Dermis microvascular lymphatic vessel endothelial cell (primary cell): ENCODE measurements at places on chromosomes 4 and X.

DNA sequence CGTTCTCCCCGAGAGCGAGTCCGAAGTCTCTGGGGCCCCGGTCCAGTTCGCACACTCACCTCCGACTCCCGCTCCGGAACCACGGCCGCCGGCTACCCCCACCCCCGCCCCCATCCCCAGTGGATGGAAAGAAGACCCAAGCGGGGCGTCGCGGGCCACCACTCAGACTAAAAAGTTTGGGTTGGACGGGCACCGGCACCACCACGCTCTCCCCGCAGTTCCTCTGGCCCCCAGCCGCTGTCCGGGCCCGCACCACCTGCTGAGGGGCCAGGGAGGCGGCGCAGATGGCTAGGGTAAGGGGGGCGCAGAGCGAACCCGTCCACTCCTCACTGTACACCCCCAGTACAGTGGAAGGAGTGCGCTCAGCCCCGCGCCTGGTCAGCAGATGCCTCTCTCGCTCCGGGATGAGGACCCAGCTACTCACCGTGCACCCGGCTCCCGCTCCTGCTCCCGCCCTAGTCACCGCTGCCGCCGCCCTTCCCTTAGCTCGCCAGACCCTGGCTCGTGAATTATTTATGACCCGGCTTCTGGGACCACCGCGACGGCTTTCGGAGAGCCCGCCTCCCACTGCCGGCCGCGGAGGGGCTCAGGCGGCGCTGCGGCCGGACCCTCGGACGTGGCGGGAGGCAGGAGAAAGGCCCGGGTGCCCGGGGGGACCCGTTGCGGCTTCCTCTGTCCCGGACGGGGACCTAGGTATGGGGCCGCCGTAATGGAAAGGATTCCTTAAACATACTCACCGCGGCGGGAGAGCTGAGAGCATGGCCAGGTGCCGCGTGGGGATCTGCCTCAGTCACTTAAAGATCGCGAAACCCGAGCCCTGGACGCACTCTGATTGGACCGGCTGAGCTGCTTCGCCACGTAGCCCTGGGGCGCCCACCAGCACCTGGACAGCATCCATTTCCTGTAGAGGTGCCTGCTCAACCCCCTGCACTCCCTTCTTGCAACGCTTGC is at the start of gene PROM1:
PROM1 (minus strand) TSS at position 783 of the 951 bp plus-strand sequence. CDS start 8,117 bp downstream, outside the sequence.
- DNase-seq = no peak

DNA sequence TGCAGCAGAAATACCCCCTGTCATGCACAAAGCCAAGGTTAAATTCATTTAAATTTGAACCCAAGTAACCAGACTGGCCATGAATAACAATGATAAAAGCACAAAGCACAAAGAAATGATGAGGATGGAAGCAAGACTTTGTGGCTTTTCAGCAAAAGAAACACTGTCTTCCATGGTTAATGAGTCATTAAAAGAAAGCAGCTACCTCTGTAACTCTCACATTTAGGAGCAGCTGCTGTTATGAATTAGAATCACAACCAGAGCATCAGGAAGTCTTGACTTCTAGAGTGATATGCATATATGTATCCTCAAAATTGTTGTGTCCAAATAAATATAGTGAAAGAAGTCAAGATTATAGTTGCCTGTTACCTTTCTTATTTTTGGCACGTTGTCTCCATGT is 70.7 kb upstream of the RPS6KA6 start:
- no peak for DNase-seq

- no peak for DNase-seq
Measured at GRCh38 chrX:151088221-151088620, 88.2 kb upstream of the GPR50 start.

GRCh38 chrX:129808829-129809796 is 29.4 kb downstream of the SASH3 start:
- DNase-seq = no peak

DNA sequence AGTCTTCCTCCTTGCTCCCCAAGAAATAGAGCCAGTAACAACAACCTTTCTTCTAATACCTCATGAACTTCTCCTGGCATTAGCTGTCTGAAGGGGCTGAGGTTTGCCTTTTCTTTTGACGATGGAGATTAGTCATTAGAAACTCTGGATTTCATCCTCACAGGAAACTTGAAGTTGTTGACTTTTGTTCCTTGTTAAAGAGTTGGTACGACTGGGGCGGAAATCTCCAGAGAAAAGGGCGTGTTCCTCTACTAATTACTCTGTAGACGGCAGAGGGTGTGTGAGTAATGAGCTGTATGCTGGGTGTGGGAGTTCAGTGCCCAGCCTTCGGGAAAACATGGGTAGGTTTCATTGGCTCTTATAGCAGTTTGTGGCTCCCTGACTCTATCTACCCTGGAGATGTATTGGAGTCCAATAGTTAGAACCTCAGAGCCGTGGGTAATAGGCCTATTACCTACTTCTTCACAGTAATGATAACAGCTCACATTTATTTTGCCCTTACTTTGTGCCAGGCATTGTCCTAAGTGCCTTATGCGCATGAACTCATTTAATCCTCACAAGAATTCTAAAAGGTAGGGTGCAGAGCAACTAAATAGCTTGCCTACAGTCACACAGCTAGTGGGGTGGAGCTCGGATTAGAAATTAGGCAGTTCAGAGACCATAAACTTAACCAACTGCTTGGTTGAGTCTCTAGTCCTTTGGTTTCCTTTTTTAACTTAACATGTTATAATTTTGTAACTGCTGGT is 23.4 kb downstream of the TMEM164 start:
- no peak for DNase-seq

GRCh38 chr4:53365121-53365485 is 758 bp downstream of the SCFD2 start:
- peak; percentile 24 for DNase-seq

DNA sequence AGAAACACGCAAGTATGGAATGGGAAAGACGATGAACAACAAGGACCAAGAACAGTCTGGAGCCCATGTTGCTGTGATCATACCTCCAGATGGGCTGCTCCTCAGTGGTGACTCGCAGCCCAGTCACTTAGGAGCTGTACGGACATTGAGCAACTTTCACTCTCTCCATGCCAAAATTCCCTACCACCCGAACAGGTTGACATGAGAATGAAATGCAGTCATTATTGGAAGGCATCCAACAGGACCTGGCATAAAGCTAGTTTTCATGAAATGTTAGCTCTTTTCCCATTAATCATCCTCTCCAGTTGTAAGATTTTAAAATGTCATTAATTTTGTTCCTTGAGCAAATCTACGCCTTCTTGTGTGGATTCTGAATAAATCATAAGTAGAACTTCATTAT is 82.7 kb upstream of the GPM6B start:
- peak; percentile 4 for DNase-seq

GRCh38 chrX:134727363-134727762 is 69.1 kb upstream of the PLAC1 start:
- no peak for DNase-seq

DNA sequence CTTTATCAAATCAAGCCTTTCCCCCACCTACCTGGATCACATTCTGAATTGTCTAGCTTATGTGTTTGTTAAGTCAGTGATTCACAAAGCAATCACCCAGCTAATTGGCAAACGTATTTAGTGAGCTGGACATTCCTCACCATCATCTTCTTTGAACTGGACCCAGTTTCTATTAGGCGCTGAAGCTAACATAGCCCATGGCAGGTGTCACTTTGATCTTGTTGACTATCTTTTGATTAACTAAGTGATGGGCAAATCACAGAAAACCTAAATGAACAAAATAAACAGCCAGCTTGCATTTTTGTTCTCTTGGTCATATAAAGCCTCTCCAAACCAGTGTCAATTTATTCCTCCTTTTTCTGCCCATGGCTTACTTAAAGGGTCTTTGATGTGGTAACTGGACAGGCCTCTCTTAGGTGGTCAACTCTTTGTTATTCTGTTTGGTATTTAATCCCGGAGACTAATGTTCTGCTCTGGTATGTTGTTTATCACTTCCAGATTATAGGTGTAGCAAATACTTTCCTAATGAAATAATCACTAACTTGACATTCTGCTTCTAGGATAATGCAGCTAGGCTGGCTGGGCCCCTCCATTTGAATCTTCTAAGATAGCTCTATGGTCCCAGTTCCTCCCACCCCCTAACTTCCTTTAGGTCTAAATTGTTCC is 105.3 kb upstream of the SMIM10 start:
- DNase-seq = no peak

- no peak for DNase-seq
Measured at GRCh38 chr4:148054275-148054674, 322.4 kb downstream of the ARHGAP10 start.

GRCh38 chr4:52595001-52595400 is 64.1 kb downstream of the USP46 start:
- DNase-seq = no peak

DNA sequence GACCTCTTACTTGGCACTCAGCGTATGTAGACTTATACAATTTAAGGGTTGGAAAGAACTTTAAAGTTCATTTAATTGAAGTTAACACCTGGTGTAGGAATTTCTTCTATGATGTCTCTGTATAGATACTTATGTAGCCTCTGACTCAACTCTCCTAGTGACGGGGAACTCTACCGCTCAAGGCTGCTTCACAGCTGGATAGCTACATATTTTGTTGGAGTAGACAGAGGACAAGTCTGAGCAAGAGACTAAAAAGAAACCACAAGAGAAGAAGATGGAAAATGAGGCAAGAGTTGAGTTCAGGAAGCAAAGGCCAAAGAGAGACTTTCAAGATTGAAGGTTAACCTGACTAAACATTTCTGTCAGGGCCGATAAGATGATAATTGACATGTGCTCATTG is 52.6 kb downstream of the GPR50 start:
- DNase-seq = no peak

GRCh38 chr4:119930546-119930945 is 136.1 kb downstream of the MAD2L1 start:
- no peak for DNase-seq

DNA sequence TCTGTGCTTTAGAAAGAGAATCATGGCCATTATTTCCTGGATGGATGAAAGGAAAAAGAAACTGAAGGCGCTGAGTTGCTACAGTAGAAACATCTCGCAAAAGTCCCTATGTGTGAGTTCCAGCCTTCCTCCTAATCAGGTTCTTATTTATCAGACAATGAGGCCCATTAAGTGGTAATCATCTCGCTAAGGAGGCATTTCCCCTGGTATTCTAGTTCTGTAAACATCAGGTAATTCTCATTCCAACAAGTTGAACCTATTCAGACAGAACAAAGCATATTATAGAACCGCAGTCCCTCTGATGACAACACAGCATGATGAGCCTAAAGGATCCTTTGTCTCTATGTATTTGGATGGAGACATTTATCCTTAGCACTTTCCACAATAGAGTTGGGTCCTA is 205.7 kb upstream of the MAOA start:
- no peak for DNase-seq

DNA sequence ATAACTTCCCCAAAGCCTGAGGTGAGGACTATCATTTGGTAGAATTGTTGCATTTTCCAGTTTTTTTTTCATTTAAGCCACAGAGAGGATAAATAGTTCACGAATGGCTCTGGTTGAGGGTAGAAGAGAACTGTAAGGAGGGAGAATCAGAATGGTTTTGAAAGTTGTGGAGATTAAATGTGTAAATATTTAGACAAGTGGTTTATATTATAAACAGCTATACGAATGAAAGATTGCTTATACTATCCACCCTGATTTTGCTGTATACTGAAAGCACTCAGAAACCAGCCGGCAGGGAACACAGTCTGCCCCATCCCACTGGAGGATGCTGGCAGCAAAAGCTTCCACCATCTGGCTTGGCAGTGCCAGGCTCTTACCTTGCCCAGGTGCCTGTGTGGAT is 341.1 kb downstream of the RAPGEF2 start:
- no peak for DNase-seq

- no peak for DNase-seq
Measured at GRCh38 chrX:10904220-10904619, 206.9 kb upstream of the HCCS start.

GRCh38 chrX:107054978-107055377 is 55.0 kb upstream of the MORC4 start:
- DNase-seq = no peak

DNA sequence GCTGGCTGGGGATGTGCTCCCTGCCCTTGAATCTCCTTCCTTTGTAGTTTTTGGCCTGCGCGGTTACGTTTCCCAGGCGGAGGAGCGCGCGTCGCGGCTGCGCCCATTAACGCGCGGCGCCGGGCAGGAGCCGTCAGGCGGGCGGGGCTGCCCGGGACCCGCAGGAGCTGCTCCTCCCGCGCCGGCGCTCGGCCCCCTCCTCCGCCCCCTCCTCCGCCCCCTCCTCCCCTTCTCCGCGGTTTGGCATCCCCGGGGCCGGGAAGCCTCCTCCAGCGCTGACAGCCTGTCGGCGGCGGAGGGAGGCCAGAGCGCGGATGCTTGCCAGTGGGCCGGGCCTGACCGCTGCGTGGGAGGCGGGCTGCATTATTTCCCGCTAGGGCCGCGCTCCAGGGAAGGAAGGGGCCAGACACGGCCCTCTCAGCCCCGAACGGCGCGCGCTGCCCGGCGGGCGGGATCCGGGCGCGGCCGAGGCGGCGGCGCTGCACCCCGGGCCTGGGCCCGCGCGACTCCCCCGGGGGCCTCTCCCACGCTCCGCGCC is at the start of gene DCLK2:
DCLK2 (plus strand) TSS at position 405 of the 538 bp plus-strand sequence. CDS start 583 bp downstream, outside the sequence.
- peak; percentile 18 for DNase-seq

GRCh38 chrX:134162032-134162431 is 75.0 kb upstream of the CCDC160 start:
- DNase-seq = no peak

- no peak for DNase-seq
Measured at GRCh38 chr4:83009529-83009928, 1.1 kb downstream of the LIN54 start.

DNA sequence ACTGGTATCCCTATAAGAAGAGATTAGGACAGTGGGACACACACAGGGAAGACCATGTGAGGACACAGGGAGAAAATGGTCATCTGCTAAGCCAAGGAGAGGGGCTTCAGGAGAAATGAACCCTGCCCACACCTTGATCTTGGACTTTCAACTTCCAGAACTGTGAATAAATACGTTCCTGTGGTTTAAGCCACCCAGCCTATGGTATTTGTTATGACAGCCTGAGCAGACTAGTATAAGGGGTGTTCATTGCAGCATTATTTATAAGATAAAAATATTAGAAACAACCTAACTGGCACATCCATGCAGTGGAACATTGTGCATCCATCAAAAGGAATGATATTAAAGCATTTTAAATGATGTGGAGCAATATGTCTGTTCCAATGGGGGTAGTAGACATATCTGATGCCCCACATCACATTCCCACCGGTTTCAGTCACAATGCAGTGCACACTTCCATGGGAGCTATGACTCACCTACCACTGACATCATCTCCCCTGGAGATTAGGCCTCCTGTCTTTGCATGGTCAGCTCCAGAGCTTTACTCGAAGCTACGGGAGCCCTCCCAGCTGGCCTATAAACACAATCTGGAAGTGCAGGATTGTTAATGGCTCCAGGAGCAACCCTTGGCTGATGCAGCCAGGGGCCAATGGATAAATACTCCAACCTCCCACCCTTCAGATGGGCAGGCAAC is 38.9 kb upstream of the MAMLD1 start:
- DNase-seq = peak; percentile 6

DNA sequence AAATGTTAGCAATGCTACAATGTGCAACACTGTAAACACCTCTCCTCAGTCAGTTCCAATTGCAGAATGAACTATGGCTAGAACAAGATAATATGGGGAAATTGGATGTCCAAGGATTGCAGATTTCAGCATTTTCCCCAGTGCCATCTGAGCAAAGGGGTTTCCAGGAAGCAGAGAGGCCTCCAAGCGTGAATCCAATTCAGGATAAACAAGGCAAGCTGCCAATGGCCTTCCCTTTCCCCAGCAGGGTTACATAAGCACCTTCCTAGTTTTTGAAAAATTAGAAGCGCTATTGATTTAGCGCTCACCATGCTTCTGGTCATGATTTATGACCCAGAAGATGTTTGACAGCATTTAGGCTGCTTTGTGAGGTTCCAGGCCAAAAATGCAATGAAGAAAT is 223.0 kb upstream of the GATB start:
- DNase-seq = no peak
